M059J (cell line): ENCODE measurements at places on chromosomes 3 and 15. TPM values are rescaled to one million over a fixed set of nuclear protein-coding genes. Genes with fewer than 3 reads are reported as not detected.

DNA sequence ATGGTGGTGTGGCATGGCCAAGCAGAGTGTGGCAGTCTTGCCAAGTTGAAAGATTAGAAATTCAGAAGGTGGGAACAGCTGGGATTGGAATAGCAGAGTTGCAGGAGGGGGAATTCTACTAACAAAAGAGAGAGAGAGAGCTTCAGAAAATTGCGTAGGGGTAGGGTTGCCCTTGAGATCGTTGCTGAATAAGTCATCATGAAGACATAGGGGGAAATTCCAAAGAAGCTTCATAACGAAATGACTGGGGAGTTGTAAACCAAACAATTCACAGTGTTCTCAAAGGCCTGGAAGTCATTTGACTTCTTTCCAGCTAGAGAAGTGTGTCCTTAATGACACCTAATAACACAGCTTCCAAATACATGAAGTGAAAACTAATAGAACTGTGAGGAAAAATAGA lies 26.3 kb upstream of the TIPARP start:
- peak; percentile 34 for DNase-seq

The FAM131A gene
- 14.1 and 24.6 TPM in 2 replicates for total RNA-seq

DNA sequence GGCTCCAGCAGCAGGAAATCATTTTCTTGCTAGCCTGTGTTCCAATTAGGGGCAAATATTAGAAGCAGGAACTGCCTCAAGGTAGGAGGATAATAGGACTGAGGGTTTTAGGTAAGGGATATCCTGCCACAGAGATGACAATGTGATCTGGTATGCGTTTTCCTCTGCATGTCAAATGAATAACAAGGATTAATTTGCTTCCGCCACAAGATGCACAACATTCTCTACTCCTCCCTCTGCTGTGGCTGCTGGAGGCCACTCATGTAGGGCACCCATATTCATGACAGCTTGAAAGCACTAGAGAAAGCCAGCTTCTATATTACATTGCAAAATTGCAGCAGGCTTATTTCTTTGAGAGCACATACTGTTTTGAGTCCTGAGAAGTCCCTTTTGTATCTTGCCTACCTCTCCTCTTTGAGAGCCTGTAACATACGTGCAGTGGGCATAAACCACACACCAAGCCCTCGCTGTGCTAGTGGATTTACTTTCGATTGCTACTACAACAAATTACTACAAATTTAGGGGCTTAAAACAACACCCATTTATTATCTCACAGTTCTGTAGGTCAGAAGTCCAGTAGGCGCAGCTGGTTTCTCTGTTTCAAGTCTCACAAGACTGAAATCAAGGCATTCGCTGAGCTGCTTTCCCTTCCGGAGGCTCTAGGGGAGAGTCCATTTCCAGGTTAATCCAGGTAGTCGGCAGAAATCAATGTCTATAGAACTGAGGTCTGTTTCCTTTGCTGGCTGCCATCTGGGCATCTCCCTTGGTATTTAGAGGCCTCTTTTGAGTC lies 5.9 kb upstream of the CD47 start:
- peak; percentile 55 for DNase-seq

DNA sequence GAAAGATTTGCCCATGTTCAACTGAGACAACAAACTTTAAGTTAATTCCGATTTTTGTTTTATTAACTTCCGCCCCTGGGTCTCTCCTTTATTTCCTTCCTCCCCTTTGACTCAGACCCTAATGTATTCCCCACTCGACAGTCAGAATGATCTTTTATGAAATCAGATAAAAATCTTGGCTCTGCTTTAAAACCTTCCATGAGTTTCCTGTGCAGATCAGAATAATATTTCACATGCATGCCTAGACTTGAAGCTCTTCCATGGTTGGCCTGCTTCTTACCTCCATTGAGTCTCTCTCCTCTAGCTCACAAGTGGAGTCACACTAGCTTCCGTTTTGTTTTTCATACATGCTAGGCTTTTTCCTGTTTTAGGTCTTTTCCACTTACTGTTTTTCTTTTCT lies 116.8 kb upstream of the SPATA16 start:
- DNase-seq: no peak

- peak; percentile 26 for DNase-seq
Measured at GRCh38 chr15:22786868-22787698, 639 bp downstream of the NIPA1 start.

The ABTB1 gene
- 0.52 and 2.1 TPM in 2 replicates for total RNA-seq

- peak; percentile 46 for DNase-seq
Measured at GRCh38 chr3:194497799-194498575, 11.2 kb upstream of the ATP13A3 start.

DNA sequence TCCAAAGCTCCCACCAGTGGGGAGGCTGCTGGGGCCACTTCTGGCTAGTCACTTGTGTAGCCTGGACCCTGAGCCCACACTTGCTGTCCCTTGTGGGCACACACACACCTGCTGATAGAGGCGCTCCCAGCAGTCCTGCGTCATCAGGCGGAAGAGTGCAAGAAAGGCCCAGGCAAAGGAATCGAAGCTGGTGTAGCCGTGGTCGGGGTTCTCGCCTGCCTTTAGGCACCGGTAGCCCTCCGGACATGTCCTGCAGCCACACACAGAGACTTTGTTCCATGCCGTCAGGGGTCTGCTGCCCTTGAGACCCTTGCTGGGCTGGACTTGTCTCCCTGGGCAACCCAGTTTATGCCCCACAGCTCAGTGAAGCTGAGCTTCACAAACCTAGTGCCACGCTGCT lies 42.9 kb downstream of the SCN5A start:
- DNase-seq: no peak

DNA sequence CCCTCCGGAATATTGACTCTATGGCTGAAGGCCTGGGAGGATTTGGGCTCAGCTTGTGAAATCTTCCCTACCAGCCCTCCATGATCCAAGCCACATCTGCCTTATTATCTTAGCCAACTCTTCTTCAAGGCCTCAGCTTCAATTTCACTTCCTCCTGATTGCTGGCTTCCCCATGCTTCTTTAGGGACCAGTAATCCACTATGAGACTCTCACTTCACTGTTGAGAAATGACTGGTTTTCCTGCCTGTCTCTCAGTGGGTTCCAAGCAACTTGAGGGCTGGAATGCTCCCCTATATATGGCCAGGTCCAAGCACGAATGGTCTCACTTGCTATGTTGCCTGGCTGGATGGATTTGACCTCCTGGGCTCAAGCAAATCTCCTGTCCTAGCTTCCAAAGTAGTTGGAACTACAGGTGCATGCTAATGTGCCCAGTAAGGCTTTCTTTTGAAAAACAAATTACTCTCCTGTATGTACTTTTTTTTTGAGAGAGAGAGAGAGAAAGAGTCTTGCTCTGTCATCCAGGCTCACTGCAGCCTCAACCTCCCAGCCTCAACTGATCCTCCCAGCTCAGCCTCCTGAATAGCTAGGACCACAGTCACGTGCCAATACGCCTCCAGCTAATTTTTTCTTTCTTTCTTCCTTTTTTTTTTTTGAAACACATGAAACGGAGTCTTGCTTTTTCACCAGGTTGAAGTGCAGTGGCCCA lies 7.9 kb upstream of the PIK3CB start:
- no peak for DNase-seq

- peak; percentile 48 for DNase-seq
Measured at GRCh38 chr15:62848632-62849050, 193.9 kb upstream of the TPM1 start.

The SLC28A1 gene
- not detected in 2 replicates for total RNA-seq

GRCh38 chr3:42844412-42844713 lies 31.3 kb downstream of the CYP8B1 start:
- no peak for DNase-seq

The CSK gene
- total RNA-seq: 9.4 and 23.8 TPM in 2 replicates

GRCh38 chr15:32993285-32993684 lies 201.2 kb downstream of the FMN1 start:
- no peak for DNase-seq

DNA sequence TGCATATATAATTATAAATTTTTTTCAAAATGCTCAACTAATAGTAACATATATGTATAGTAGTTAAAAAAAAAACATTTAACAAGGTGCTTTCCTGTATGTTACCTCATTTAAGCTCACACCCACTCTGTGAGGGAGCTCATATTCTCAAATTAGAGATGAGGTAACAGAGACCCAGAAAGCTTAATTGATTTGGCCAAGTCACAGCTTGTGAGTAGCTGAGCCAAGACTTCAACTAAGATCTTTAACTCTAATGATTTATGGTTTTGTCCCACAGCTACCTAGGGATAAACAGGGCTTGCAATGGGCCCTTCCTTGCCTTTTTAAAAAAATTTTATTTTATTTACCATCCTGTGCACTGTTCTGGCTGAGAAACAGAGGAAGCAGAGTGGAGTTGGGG lies 230.0 kb upstream of the GOLIM4 start:
- no peak for DNase-seq

DNA sequence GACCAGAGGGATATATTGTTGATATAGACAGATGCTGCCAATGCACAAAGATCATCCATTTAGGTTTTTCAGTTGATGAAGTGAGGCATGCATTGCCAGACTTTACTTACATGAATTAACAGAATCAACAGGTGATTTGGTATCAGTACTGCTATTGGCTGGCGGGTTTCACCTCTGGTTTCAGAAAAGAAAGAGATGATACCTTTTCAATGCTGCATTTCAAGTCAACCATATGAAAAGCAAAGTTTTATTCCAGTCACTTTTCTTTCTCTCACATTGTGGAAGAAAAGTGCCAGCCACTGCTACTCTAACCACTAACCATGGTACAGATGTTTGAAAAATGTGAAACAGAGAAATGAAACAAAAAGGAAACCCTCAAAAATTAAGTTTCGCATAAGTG lies 289.1 kb downstream of the TIGIT start:
- no peak for DNase-seq

DNA sequence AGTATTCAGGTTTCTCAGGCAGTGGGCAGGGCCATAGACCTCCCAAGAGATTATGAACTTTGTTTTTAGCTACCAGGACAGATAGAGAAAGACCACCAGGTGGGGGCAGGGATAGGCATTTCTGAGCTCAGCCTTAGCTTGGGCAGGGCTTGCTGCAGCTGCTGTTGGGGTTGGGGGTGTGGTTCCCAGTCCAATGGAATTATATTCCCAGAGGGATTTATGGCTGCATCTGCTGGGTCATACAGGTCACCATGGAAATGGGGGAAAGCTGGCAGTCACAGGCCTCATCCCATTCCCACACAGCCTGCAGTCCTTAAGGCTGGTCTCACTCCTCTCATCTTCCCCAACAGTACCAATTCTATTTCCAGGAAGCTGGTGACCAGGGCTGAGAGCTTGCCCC lies 144.6 kb upstream of the ZPLD1 start:
- DNase-seq: no peak
